ENCODE measurements at places on chromosomes 13 and 19.

- DNase-seq = no peak
Measured at GRCh38 chr19:4609878-4610511, 29.3 kb upstream of the TNFAIP8L1 start.

- DNase-seq = no peak
Measured at GRCh38 chr13:21694831-21695230, 24.0 kb downstream of the FGF9 start.

DNA sequence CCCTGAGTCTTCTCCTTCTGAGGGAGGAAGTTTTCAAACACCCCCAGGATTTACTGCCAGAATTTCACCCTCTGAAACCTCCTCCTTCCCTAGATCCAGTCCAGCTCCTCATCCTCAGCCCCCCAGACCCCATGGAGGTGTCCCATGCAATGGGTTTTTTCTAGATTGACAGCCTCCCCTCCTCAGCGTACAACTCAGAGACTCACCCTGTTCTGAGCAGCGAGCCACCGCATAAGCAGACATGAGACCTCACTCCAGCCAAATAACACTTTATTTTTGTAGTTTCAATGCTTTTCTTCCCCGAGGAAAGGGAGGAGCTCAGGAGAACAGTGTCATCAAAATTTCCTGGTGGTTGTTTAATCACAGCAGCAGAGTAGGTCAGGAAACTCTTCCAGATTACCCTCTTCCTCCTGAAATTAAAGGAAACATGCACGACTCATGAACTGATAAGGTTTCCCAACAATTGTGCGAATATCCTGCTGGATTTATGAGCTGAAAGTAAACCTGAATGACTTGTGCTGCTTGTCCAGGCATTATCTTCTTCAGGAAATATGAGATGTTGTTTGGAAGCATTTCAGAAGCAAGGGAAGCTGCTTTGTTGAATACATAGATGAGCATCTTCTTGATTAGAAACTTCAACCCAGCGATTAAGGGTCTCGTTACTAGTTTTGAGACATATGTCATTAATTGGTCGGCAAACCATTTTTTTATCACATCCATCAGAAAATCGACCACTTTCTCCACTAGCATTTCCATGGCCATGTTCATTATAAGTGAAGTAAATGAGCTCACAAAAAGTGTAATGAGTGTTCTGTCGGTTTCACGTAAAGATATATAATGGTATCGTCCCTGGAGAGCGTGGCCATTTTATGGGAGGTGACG is 36.2 kb downstream of the ERICH4 start:
- DNase-seq = no peak

DNA sequence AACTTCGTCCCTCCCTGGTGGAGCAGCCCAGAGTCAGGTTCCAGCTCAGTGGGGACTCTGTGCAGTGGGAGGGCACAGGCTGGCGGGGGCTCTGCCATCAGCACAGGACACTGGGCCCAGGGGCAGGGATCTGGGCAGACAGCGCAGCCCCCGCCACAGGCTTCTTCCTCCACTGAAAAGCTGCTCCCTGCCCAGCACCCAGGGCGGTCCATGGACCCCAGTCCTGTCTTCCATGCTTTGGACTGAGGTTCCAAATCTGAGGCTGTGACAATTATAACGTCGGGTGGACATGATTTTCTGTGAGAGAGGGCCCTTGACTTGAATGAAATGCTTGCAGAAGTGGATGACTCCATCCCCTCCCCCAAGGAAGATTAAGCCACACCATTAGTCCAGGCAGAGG is 21.2 kb upstream of the NCCRP1 start:
- DNase-seq = no peak

DNA sequence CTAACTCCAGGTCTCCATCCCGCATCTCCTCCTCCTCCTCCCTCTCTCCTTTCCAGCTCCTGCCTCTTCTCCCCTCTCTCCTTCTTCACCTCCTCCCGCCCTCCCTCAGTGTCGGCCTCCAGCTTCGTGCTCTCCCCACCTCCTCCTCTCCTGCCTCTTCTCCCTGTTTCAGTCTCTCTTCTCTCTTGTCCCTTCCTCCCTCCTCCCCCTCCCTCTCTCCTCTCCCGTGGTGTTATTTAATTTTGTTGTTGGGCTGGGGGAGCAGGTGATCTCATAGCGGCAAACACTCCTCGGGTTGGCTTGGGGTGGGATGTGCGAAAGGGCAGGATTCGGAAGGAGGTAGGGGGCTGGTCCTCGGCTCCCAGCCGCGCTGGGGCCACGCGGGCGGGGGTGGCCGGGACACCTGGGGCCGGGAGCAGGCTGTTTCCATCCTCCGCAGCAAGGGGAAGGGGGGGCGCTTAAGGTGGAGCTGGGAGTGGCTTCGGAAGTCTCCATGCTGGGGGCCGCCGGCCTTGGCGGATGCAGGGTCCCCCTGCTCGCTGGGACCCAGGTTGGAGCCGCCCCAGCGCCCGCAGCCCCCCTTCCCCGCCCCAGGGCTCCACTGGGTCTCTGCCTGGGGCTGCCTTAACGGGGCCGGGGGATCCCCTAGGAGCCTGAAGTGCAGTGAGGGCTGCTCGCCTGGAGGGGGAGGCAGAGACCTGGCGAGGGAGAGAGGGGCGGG is at the start of gene CA11:
Gene CA11 (minus strand): TSS at position 187 of the 721 bp plus-strand sequence. CDS start 555 bp downstream, outside the sequence.
- peak; percentile 81 for DNase-seq

- DNase-seq = no peak
Measured at GRCh38 chr19:10474962-10475451, 28.1 kb downstream of the KEAP1 start.

GRCh38 chr19:3036119-3036976 is 7.3 kb upstream of the TLE2 start:
- DNase-seq = peak; percentile 41
